ENCODE measurements at places on chromosomes 2 and 18.

DNA sequence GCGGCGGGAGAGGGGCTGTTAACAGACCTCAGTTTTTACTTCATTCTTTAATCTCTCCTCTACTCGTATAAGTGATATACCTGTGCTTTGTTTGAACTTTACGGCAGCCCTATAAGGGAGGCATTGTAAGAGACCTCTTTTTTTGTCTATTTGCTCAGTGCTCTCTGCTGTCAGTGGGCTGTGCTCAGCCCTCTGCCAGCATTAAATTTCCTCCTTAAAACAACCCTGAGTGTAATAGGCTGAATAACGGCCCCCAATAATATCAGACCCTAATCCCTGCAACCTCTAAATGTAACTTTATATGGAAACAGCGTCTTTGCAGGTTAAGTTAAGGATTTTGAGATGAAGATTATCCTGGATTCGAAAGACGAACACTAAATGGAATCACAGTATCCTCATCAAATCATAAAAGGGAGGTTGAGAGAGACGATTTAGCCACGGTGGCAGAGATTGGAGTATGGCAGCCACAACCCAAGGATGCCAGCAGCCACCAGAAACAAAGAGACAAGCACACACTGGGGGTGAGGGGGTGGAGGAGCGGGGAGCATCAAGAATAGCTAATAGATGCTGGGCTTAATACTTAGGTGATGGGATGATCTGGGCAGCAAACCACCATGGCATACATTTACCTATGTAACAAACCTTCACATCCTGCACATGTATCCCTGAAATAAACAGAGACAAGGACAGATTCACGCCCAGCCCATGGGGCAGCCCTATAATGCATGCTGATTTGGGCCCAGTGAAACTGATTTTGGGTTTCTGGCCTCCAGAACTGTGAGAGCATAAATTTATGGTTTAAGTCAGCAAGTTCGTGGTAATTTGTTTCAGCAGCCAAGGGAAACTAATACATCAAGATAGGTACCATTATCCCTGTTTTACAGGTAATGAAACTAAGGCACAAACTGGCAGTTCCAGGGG lies 894 bp upstream of the FARSB start:
- DNase-seq, result peak; percentile 30

DNA sequence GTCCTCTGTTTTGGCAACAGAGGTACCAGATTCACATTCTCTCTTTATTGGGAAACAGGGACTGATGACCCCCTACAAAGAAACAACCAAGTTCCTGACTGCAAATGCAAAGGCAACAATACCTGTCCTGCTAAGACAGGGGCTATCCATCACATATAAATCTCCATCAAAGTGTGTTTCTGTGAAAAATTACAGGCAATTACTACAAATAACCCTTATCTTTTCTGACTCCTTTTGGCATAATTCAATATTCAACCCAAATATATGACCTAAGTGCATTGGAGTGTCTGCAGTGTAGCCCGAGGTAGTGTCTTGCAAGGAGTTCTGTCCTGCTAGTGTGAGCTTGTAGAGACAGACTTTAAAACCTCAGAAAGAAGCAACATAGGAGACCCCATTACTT lies 35.4 kb downstream of the KCNG3 start:
- DNase-seq, result no peak

GRCh38 chr2:101900375-101900774 lies 91.4 kb upstream of the IL1R2 start:
- DNase-seq, result peak; percentile 77

- DNase-seq, result no peak
These were observed 199.3 kb downstream of the LTBP1 start for GRCh38 chr2:33146102-33146501.

DNA sequence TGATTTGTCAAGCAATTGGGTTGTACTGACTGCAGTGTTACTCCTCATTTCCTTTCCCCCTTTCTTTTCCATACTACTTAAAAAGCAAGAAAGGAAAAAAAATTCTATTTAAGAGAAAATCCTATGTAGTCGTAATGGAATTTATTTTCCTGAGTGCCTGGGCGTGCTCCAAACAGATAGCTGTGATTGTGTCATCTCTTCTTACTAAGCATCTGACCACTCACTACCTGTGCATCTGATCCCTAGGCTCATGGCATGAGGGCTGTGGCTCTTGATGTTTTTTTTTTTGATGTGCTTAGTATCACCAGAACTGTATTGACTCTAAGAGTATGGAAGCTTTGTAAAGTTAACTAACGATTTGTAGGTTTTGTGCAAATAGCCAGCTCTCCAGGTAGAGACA lies 19.0 kb downstream of the CRIM1 start:
- DNase-seq, result no peak

DNA sequence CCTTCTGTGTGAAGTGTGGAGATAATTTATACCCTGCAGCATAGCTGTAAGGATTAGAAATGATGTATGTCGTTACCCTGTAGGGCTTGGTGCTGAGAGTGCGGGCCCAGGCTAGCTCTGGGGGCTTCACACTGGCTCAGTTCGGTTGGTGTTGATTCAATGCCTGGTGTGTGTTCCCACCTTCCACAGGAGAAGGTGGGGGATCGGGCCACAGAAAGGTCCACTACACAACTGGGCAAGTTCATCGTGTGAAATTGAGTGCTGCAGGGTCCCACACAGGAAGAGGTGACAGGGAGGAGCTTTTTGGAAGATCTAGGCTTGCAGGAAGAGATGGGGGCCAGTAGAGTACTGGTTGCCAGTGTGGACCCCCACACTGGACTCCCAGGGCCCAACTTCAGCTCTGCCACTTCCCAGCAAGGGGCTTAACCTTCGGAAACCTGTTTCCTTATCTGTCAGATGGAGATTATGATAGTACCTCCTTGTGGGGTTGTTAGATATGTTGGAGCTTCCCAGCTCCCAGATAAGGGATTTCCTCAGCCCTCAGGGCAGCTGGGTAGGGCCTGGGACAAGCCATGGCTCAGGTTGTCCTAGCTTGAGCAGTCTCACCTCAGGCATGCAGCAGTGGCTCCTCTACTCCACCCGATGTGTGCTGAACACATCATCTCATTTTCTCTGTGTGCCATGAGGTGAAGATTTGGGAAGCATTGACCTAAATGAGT lies 71.5 kb downstream of the TMEM247 start:
- no peak for DNase-seq

- no peak for DNase-seq
These were observed 135.9 kb upstream of the SIX3 start for GRCh38 chr2:44805401-44806235.

GRCh38 chr2:230974096-230974913 lies 21.6 kb upstream of the SPATA3 start:
- peak; percentile 98 for DNase-seq

- DNase-seq, result no peak
These were observed 764.6 kb upstream of the PKDCC start for GRCh38 chr2:41283079-41283775.

GRCh38 chr2:2232167-2232566 lies 98.9 kb downstream of the MYT1L start:
- DNase-seq, result no peak

- no peak for DNase-seq
These were observed 271.3 kb upstream of the SLC8A1 start for GRCh38 chr2:40723194-40723593.

DNA sequence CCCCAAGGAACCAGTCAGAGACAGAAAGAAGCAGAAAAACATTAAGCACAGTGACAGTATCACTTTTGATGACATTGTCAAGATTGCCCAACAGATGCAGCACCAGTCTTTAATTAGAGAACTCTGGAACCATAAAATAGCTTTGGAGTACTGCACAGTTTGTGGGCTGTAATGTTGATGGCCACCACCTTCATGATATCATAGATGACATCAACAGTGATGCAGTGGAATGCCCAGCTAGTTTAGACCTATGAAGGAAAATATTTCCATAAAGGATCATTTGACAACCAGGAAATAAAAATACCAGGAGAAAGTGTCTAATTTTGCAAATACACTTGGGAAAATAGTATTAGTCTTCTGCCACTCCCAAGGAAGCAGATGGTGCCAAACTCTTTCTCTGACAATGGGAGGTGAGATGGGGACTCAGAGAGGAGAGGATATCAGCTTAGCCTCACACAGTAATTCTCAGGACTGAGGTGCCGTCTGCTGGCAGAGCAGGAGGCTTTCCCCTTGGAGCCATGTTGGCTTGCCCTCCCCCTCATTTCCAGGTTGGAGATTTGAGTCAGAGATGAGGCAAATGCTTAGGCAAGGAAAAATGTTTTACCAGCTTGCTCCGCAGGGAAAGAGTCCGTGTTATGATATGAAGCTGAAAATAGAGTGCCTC lies 107.5 kb upstream of the CELF4 start:
- DNase-seq, result no peak

DNA sequence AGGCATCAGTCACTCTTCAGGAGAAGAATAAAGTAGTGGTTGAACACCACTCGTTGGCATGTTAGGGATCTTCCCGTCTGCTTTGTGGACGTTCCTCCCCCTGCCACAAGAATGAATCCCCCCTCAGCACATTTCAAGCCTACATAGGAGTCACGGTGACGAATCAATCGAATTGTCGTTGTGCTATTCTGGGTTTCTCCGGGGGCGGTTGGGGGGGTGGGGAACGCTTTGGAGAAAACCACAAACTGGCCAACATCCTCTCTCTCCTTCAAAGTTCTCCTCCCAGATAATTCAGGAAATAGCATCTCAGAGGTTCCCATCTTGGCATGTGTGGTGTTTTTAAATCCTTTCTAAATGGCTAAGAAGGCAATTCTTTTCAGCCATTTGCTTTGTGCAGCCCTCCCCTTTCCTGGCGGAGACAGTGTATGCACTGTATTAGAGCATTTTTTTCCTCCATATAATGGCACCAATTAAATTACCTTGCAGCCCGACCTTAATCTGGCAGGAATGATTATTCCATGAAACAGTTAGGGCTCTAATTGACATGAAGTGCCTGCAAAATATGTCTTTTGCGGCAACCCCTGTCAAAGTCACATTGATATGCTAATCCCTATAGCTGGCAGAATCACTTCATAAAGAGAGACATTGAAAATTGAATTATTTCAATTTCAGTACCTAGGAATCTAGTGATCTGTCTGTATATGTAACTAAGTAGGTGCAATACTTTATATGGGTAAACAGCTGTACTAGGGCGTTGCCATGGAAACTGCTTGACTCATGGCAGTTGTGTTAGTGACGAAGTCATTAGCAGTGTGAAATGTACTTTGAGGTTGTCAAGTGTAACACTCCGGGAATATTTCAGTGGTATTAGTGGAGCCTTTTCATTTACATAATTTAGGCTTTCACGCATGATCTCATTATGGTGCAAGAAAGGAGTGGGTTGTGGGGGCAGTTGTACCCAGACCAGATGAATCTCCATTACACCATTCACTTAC lies 323.4 kb upstream of the SLC14A2 start:
- no peak for DNase-seq

- no peak for DNase-seq
These were observed 579 bp upstream of the EMX1 start for GRCh38 chr2:72916743-72917137.

GRCh38 chr18:36534154-36534688 lies 236.7 kb downstream of the FHOD3 start:
- DNase-seq, result peak; percentile 76

- DNase-seq, result peak; percentile 4
These were observed 50.6 kb downstream of the TTC21B start for GRCh38 chr2:165902934-165903333.

GRCh38 chr2:85427300-85427835 lies 8.9 kb downstream of the SH2D6 start:
- DNase-seq, result no peak

DNA sequence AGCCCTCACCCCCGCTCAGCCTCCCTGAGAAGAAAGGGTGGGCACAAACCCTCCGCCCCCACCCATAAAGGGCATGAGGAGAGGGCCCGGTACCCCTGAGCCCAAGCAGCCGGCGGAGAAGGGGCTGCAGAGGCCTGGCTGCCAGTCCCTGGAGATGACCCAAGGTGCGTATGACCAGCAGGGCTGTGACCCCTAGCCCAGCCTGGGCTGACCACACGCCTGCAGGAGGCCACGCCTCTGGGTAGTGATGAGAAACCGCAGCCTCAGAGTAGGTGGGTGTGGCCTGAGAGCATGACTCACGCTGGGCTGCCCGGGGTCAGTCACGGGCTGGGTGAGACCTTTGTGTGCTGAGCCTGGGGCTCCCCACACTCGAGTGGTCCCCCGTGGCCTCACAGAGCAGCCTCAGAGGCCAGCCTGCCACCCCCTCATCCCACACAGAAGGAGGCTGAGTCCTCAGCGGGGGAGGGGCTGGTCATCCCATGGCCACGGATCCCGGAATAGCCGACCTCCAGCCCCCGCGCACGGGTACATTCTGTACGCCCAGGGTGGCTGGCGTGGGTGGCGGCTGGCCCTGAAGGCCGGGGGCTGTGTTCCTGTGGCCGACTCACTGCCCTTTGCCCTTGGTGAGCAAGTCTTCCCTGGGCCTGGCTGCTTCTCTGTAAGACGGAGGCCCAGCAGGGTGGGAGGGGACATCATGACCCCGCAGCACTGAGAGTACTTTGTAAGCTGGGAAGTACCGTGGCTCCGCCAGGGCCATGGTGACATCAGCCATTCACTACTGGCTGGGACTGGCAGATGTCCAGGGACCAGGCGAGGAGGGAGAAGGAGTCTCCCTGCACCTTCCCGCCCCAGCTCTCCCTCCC lies 110.8 kb upstream of the OTOS start:
- no peak for DNase-seq

GRCh38 chr2:67844024-67844540 lies 218.7 kb downstream of the C1D start:
- DNase-seq, result no peak

DNA sequence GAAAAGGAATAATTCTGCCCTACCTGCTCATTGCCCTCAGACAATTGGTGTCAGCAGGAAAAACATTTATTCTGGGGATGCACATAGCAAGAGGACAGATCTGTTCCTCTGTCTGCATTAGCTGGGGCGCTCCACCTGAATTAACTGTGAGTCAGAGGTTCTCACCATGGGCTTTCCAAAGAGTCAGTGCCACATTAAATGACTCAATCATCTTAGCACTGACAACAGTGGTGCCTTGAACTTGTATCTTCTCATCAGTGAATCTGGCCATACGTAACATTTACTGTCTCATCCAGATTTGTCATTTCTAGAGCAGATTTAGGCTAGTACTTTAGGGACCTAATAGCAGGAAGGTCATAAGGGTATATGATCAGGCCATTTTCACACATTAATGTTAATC lies 358.1 kb upstream of the CRIM1 start:
- DNase-seq, result no peak

DNA sequence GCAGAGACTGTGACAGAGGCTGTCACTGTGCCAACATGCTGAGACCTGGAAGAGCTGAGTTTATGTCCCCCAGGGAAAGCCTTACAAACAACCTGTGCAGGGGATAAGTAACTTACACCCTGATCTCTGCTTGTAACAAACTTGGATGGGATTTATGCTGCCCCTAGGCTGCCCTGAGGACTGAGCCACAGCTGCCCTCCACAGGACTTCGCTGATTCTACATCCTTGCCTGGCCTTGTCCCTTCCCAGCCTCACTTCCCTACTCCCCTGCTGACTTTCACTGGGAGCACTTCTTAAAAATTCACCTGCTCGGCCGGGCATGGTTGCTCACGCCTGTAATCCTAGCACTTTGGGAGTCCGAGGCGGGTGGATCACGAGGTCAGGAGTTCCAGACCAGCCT lies 45.9 kb upstream of the ASAP2 start:
- DNase-seq, result no peak

DNA sequence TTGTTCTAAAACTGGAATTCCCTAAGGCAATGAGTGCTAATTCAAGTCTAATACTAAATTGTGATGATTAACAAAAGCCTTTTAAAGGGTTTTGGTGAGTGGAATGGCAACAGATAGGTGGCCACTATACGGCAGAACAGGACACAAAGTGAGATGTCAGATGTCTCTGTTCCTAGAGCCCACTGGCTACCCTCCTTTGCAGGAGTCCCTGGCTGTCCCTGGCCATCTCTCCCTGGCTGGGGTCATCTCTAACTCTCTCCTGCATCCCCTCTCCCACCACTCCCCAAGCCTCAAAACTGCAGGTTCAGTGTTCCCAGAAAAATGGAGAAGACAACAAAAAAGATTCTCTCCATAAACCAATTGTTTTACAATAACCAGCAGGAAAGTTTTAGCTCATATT lies 79.2 kb downstream of the MDH1 start:
- DNase-seq, result no peak
